K562 (cell line): ENCODE measurements at places on chromosomes 11 and 22. TPM values are rescaled to one million over a fixed set of nuclear protein-coding genes. Genes with fewer than 3 reads are reported as not detected.
A peak's percentile ranks its signal among the peaks of the same experiment; 100 is the strongest.

The PCSK7 gene
- total RNA-seq = 29.2 and 30.4 TPM in 2 replicates

The APOL6 gene
- total RNA-seq = 1.1 TPM in 2 replicates

GRCh38 chr11:114877976-114878375, 199.6 kb downstream of the NXPE2 start:
- DNase-seq = no peak

DNA sequence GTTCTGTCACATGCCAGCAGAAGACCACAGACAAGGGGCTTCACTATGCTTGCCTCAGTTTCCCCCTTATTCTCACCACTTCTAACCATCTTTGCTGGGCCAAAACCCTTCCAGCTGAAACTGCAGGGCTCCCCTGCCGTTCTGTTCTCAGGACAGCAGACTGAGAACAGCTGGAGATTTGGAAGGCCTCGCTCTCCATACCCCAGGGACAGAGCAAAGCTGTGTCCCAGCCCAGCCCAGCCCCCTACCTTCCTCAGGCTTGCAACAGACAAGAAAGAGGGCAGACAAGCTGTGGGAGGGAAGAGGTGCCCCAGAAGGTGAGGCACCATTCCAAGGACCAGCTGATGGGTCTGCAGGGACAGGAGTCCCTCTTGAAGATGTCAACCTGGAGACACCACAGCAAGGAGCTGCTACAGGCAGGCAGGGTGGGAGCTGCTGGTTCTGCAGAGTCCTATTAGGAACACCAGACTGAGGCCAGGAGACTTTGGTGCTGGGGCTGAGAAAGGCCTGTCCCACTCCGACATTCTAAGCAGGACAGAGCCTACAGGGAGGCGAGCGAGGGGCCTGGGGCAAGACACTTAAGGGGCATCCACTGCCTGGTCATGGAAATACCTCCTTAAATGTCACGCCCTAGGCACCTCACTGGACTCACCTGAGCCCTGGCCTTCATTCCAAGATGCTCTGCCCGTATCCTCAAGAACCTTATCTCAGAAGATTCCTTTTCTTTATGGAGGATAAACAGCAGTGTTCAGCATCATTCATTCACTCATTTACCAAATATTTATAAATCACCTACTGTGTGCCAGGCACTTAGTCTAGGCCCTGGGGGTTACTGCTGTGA, 6.9 kb downstream of the SCN2B start:
- no peak for DNase-seq

GRCh38 chr11:27423125-27423524, 49.5 kb downstream of the LGR4 start:
- DNase-seq = no peak

GRCh38 chr11:67277231-67277961, 11.1 kb downstream of the GRK2 start:
- DNase-seq = peak; percentile 83

- no peak for DNase-seq
Observed at GRCh38 chr11:69524991-69525411, 43.5 kb downstream of the LINC01488 start.

DNA sequence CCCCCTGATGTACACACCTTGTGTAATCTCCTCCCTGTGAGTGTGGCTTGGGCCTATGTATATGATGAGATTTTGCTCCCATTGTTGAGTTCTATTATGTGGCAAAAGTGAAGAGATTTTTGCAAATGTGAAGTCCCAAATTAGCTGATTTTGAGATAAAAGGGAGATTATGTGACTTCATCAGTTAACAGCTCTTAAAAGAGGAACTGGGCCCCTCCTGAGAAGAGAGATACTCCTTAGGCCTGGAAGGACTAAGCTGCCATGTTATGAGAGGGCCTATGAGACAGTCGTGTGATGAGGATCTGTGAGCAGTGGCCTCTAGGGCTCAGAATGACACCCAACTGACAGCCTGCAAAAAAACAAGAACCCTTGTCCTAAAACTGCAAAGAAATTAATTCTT, 93.4 kb downstream of the OR5AK2 start:
- DNase-seq = no peak
